ENCODE measurements at places on chromosomes 1 and 21. TPM values are rescaled to one million over a fixed set of nuclear protein-coding genes. Genes with fewer than 3 reads are reported as not detected.

The ADCY10 gene
- not detected for total RNA-seq

The CD1E gene
- total RNA-seq, result 2.5 TPM

The LCE1E gene
- not detected for total RNA-seq

The SDC3 gene
- 20.1 TPM for total RNA-seq

The HMCN1 gene
- 10.6 TPM for total RNA-seq

The ARTN gene
- total RNA-seq, result 17.4 TPM

The GSTM4 gene
- 36.1 TPM for total RNA-seq

The TRMT13 gene
- total RNA-seq, result 14.5 TPM

The COL9A2 gene
- total RNA-seq, result 7.1 TPM

The ACTL8 gene
- not detected for total RNA-seq

The LHX8 gene
- total RNA-seq, result not detected
